ENCODE measurements at places on chromosomes 6 and 20. TPM values are rescaled to one million over a fixed set of nuclear protein-coding genes. Genes with fewer than 3 reads are reported as not detected.

Gene OLIG3
- total RNA-seq, result not detected

DNA sequence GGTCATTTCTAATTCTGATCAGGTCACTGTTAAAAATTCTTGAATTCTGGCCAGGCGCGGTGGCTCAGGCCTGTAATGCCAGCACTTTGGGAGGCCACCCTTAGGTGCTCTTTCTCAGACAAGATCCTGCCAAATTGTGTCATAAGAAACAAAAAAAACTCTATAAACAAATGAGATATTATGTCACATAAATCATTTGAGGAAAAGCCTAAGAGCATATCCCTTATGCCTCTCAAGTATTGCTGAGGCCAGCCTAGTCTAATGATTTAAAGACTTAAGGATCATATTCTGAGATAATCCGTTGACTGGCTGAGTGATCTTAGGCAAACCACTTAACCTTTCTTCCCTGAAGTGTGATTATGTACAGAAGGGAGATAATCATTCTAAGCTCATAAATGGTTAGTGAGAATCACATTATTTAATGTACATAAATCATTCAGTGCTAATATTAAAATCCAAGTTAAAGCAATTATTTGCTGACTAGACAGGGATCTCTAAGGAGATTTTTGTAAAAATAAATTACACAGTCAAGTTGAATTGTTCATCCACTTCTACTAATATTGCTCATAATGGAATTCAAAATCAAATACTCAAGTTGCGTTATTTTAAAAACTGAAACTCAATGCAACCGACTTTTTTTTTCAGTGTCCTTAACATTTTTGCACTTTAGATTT lies 365.4 kb downstream of the PHF3 start:
- no peak for DNase-seq

- no peak for DNase-seq
Observed at GRCh38 chr6:130848945-130849344, 21.7 kb downstream of the SMLR1 start.

Gene CRISP2
- total RNA-seq, result not detected

DNA sequence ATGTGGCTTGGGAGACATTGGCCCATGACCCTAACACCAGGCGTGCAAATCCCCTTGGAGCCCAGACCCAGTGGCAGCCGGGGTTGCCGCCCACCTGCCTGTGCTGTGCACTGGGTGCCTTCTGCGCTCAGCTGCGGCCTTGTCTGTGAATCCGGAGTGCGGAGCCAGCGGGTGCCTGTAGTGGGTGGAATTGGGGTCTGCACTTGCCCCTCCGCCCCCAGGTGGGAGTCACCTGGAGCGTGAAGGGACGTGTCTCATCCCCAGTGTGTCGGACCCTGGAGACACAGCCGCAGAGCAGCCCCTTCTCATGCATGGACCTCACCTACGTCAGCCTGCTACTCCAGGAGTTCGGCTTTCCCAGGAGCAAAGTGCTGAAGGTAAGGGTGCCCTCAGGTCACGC lies 22.9 kb upstream of the PYGB start:
- no peak for DNase-seq

DNA sequence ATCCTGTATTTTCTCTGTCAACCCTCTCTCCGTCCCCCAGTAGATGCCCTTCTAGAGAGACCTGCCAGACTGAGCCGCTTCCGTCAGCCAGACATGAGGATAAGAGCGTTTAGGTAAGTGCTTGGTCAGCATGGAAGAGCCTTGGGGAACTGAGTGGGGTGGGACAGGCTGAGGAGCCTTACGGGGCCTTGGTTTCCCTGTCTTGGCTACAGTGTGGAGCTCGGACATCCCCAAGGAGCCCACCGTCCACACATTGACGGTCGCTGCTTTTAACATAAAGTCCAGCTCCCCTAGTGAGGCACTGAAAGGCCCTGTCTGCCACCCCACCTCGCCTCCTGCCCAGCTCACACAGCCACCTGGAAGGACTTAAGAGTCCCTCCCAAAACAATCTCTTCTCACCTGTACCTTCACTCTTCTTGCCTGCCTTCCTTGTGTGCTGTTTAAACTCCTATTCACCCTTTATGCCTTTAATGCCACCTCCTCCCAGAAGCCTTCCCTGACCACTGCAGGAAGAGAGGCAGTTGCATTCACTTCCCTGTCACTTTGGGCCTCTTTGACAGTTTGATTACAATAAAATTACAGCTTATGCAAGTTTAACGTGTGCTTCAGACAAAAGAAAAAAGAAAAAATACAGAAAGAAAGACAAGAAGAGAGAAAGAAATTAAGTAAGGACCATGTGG lies 42.3 kb downstream of the PDYN start:
- no peak for DNase-seq

DNA sequence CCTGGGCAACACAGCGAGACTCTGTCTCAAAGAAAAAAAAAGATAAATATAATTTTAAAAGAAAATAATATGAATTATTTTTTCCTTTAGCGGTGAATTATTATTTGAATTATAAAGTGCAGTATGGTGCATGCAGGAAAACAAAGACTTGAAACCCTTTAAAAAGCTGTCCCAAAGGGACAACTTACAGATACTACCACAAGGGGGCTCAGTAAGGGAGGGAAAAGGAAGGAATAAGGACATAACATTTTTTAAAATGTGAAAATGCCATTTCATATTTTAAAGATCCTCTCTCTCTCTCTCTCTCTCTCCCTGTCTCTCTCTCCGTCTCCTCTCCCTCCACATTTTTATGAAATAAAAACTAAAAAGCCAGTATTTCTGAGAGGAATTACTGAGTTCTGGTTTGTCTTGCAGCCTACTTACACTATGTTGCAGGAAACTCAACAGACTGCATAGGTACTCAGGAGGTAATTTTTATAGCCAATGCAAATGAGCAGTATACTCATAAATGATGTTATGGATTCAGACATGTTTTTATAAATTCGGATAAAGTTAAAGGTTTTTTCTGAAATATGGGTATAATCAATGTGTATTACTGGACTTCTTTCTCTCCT lies 455.0 kb upstream of the GJE1 start:
- DNase-seq, result no peak

DNA sequence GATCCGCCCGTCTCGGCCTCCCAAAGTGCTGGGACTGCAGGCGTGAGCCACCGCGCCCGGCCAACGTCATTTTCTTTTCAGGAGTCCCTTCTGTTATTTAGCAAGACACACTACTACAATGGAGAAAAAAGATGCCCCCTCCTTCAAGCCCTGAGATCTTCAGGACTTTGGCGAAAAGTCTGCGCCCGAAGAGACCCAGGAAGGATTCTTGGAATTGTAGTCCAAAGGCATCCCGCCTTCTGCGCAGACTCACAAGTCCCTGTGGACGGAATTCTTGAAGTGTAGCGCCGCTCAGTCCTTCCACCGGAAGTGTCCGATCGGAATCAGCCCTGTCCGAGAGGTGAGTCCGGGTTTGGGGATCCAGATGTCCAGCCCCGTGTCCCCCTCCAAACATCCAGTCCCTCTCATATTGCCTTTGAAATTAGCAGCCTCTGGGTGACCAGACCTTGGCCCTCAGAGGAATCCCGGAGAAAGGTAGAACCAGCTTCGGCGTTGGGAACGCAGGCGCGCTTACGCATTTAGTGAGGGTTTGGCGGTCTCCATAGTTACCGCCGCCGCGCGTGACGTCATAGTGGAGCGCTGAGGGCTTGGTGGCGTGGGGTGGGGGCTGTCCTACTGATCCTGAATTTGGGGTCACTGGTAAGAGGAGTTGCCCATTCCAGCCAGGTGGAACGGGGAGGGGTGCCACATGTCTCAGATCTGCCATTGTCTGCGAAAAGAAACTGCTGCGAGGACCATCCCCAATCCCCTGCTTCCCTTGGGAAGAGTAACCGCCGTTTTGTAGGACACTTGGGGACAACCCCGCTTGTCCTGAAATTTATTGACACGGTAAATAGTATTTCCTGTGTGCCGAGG lies 490 bp downstream of the ZNF165 start:
- peak; percentile 92 for DNase-seq

DNA sequence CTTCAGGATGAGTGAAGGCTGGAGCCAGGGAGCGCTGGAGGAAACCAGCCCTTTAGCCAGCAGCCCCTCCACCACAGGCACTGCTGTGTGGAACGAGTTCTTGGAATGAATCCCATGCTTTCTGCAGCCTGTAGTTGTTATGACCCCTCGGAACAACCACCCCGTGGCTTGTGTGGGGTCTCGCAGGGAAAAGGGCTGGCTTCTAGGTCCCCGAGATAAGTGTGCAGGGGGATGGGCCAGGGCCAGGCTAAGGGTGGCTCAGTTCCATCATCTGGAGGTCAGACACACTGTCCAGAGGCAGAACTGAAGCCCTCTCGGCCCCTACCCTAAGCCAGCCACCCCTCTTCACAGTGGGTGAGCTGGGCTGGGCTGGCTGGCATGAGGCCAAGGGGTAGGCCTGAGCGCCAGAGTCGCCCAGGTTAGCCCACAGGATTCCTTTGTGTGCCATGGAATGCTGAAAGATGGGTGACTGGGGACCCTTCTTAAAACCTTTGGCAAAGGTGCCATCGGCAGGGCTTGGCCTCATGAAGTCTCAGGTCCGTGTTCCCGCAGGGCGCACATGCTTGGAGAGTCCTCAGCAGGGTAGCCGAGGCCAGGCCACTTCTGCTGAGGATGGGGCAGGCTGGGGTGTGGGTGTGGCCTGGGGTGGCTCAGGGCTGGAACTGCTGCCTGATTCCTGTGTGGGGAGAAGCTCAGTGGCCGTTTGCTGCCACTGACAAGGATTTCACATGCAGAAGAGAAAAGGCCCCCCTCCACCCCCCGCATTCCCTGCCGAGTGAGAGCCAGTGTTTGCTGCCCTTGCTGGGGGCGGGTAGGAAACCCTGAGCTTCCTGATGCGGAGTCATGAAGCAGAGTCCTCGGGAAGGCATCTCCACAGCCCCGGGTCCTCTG lies 24.6 kb downstream of the SPATA2 start:
- DNase-seq, result no peak

- no peak for DNase-seq
Observed at GRCh38 chr6:110201151-110201884, 21.1 kb downstream of the CDC40 start.

DNA sequence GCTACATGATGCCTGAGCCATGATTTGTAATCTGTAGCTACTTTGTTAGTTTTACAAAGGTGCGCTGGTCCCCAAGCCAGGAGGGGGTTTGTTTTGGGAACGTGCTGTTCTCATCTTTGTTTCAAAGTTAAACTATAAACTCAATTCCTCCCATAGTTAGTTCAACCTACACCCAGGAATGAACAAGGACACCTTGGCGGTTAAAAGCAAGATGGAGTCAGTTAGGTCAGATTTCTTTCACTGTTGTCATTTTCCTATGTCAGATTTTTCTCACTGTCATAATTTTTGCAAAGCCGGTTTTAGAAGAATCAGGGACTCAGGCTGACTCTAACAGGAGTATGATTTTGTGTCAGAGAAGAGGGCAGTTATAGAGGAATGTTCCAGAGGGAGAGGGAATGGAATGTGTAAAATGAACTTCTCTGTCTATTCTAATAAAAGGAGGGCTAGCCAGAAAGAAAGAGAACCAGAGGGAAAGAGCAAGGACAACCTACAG lies 2.3 kb upstream of the GMPR start:
- no peak for DNase-seq

DNA sequence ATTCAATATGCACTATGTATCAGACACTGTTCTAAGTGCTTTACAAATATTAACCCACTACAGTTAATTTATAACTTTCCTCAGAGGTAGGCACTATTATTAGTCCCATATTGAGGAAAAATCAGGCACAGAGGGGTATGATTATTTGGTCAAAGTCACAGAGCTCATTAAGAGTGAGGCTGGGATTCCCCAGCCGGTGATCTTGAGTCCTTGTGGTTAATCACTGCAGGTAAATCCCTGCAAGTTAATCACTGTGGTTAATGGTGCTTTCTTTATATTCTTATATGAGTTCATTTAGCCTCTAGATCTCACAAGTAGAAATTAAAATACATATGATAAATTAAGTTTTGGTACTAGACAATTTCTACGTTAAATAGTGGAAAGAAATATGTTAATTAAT lies 9.2 kb downstream of the CRYBG1 start:
- DNase-seq, result no peak

Gene JAG1
- 26.0 TPM for total RNA-seq

- DNase-seq, result no peak
Observed at GRCh38 chr6:159473475-159474263, 219.4 kb downstream of the SOD2 start.

DNA sequence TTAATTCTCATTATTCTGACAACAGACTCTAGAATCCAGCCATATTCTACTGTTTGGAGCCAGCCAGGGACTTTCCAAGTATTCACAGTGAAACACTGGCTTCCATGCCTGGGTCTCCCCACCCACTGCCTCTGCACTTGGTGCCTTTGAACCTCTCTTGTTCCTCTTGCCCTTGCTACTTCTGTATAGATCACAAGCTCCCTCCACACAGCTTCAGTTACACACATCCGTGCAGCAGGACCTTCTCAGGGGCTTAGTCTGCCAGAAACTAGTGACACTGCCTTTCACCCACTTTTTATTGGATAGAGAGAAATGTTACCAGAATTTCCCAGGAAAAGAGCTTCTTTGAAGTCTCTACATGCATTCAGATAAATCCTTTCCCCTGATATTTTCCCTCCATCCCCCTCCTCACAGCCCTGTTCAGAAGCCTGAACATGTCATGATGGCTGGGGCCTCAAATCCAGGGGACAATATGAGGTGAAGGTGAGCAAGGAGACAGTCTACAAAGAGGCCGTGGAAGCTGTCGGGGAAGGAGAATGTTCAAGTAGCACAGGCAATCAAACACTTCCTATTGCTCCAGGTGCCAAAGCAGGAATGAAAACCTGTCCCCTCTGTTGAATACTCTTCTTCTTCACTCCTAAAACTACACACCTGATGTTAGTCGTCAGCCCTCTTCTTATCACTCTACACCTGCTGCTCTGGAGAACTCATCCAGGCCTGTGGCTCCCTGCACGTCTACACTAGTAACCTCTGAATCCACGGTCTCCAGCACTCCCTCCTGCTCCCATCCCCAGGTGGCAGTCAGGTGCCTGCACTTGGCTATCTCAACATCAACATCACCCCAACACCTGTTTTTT lies 20.2 kb upstream of the HLA-DOA start:
- no peak for DNase-seq
